ENCODE measurements at places on chromosomes 13 and 19.

DNA sequence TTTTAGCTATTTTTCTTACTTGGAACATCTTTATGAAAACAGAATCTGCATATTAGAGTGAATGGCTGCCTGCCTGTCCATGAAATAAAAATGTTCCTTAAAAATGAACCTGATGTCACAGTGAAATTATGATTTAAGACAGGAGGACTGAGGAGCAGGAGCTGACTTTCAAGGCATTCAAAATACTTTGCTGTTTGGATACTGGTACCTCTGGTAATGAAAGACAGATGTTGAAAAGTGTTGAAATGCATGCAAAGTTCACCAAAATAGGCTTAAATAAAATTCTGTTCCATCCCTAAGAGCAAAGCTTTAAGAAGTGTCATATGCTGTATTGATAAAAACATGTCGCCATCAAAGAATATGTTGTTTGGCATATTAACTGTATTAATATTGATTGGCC is 1.7 kb downstream of the ARHGEF7 start:
- no peak for DNase-seq

GRCh38 chr19:7916955-7917266 is 2.3 kb downstream of the TGFBR3L start:
- DNase-seq = no peak

DNA sequence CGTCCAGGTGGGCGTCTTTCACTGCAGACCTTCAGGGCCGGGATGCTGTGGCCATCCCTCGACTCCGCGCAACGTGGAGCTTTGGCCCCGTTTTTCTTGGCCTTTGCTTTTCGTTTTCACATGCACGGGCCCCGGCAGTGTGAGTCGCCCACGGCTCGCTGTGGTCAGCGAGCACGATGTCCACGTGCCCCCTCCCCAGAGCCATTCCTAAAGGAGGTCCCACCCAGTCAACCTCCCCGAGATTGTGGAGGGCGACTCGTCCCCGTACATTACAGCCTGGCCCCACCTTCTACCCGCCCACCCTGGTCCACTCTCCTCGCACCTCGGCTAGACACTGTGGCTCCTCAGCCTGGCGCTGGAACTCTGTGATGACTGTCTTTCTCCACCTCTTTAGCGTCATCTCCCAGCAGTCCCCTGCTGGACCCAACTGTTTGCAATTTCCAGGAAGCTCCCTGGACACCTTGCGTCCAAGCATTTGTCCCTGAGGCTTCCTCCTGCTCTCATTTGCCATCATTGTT is 405 bp downstream of the ZNF446 start:
- DNase-seq = no peak

GRCh38 chr13:97537110-97537509 is 103.1 kb downstream of the RAP2A start:
- DNase-seq = no peak

DNA sequence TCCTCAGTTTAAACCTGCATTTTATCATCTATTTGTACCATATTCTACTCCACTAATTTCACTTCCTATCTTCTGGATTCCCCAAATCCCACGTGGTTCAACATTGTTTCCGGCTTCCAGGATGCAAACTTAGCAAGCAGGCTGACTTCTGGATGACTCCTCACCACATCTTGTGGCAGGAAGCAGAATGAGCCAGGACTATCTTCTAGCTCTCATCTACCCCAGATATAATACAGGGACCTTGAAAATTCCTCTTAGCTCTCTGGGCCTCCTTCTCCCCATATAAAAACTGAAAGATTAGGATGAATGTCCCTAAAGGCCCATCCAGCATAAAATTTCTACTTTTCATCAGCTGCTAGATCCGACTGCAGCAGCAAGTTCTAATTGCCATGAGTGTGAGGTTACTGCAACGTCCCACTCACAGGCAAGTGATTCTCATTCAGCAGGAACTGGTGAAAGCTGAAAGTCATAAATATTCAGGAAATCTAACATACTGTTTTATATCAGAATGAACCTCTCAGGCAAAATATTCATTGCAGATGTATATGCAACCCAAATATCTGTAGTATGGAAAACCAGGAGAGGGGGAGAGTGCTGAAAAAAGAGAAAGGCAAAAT is 93.4 kb downstream of the KCTD12 start:
- DNase-seq = no peak

Data from stimulated activated CD8-positive, alpha-beta memory T cell treated with anti-CD3 and anti-CD28 coated beads, Interleukin-4, amount 100 ng/mL, for 1 hour (primary cell).